ENCODE measurements at places on chromosomes 13 and 19.
A peak's percentile ranks its signal among the peaks of the same experiment; 100 is the strongest.

GRCh38 chr19:12205296-12205695, 42.4 kb downstream of the ZNF136 start:
- DNase-seq, result no peak

DNA sequence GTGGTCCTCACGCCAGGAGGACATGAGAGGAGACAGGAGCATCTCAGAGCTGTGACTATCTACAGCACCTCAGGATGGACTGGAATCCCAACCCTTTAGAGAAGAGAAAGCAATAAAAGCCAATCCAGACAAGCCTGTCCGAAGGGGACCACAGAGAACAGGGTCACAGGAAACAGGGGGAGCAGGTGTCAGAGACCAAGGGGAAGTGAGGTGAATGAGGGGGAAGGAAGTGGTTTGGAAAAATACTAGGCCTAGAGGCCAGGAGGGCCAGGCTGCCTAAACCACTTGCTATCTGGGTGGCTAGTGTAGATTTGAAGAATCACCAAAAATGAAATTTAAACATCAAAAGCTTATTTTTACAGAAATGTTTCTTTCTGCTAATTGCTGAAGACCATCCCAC, 16.2 kb downstream of the TMTC4 start:
- no peak for DNase-seq

- DNase-seq, result no peak
Measured at GRCh38 chr13:113369881-113370280, 6.0 kb upstream of the GRTP1 start.

DNA sequence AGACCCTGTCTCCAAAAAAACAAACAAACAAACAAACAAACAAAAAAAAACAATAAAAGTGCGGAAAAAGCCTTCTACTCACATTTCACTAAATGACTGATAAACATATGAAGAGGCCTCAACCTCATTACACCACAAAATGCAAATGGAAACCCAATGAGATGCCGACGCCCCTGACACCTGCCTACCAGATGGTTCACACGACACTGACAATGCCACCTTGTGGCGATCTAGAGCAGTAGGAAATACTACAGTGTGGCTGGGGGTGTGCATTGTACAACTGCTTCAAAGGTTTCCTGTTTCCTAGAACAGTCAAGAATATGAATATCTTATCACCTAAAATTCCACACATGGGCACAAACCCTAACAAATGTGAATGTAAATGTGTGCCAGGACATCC, 14.0 kb downstream of the SCGB2B2 start:
- no peak for DNase-seq

DNA sequence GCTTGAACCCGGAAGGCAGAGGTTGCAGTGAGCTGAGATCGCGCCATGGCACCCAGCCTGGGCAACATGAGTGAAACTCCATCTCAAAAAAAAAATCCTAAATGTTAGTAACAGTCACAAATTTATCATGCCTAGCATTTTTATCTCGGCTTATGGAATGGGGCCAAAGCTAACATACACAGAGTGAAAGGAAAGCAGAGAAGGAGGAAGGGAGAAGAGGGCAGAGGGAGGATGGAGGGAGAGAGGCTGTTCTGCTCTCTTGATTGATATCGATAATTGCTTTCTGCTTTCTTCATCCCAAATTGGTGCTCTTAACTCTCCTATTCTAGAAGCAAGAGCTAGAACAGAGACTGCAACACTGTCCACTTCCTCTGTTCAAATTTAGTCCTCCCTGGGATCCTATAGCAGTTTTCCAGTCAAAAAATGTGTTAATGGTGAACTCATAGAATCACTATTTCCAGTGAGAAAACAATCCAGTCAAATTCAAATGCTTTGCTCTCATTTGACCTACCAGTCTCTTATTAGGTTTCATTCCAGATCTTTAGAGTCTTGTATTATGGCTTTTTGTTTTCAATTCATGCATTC, 15.8 kb upstream of the TUBGCP3 start:
- DNase-seq, result no peak

DNA sequence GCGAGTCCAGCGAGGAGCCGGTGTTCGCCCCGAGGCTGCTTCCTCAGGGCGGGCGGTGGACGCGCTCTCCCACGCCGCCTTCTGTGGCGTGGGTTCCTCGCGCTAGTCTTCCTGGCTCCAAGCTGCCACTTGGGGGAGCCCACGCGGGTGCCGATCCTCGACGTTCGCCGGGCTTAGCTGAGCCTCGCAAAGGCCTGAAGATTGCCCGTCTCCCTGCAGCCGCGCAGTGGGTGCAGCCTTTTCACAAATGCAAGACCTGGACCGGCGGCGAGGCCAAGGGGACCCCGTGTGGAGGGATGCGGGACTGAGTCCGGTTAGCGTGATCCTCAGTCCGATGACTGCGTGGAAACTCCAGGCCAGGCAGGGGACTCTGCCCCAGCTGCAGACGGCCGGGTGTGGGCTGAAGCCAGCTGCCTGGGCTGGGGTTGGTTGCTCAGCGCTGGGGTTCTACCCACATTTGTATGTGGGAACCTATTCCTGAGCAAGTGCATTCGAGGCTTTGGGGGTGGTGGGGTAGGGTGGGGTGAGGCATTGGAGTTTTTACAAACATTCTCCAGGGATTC, 16.6 kb upstream of the LRP3 start:
- peak; percentile 68 for DNase-seq

- DNase-seq, result no peak
Measured at GRCh38 chr19:33191501-33191900, 2.6 kb upstream of the LRP3 start.

DNA sequence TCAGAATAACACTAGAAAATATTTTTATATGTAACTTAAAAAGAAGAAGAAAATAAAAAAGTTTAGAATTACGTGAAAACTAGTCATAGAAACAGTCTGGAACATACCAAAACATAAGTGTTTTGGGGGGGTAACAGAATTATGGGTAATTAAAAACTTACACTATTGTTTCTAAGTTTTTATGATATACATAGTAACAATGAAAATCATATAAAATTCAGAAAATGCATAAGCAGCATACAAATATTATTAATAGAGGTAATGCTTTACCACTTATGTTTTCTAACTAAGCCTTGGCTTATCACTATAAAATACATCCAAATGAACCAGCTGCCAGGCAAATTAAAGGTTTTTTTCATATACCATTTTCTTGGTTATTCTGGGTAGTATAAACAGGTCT, 14.9 kb downstream of the ESD start:
- no peak for DNase-seq

DNA sequence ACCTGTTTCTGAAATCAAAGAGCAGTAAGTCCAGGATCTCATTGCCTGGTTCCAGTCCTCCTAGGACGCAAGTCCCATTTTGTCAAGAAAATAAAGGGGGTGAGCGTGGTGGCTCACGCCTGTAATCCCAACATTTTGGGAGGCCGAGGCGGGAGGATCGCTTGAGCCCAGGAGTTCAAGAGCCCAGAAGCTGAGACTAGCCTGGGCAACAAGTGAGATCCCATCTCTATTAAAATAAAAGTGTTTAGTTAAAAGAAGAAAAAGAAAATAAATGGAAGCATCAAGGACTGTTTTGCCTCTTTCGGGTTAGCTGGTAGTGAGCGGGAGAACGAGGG, 344 bp upstream of the HAUS5 start:
- DNase-seq, result no peak

GRCh38 chr13:36530050-36530789, 97.9 kb downstream of the CCNA1 start:
- DNase-seq, result no peak

- DNase-seq, result no peak
Measured at GRCh38 chr19:49357186-49357585, 5.0 kb downstream of the TEAD2 start.

GRCh38 chr19:4906963-4907362, 2.3 kb upstream of the UHRF1 start:
- no peak for DNase-seq

- peak; percentile 37 for DNase-seq
Measured at GRCh38 chr19:46413262-46414031, at the start of gene CCDC8. TSS of gene CCDC8 (minus strand) at chr19:46413564. CDS start at chr19:46412810, 754 bp downstream.

DNA sequence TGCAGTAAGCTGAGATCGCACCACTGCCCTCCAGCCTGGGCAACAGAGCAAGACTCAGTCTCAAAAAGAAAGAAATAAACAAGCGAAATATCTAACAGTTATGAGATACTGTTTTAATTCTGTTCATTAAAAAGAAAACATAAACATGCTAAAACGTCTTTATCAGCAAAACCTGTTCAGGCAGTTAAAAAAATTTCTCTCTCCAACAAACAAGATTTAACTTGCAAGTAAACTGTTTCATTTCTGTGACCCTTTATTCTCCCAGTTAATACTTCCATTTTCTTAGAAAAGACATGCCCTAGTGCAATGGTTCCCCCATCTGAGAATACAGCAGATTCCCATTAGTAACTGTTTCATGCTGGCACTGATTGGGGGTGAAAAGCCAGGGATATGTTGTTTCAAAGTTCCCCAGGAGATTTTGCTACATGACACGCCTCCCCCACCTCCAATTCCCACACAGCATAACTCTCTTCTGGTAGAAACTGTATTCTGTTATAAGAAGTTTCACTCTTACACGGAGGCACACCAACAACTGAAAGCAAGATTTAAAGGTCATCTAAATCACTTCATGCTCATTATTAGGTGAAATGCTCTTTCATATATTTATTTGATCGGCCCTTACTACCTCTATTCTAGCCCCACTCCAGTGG, 24.4 kb downstream of the ELF1 start:
- DNase-seq, result no peak

DNA sequence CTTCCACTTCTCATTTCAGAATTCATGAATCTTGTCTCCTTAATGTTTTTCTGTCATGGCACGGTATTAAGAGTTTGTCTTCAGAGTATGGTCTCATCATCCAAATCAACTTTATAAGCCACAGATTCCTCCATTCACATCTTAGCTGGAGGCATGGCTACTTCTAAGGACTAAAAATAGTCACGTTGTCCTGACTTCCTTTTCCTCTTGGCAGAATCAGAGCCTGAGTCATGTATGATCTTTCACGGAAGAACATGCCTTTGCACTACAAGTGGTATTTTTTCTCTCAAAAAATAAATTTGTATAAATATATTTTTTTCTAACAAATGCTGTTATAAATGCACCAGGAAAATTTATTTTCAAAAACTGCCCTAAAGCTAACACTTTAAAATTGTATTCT, 71.4 kb downstream of the ALOX5AP start:
- DNase-seq, result peak; percentile 13

DNA sequence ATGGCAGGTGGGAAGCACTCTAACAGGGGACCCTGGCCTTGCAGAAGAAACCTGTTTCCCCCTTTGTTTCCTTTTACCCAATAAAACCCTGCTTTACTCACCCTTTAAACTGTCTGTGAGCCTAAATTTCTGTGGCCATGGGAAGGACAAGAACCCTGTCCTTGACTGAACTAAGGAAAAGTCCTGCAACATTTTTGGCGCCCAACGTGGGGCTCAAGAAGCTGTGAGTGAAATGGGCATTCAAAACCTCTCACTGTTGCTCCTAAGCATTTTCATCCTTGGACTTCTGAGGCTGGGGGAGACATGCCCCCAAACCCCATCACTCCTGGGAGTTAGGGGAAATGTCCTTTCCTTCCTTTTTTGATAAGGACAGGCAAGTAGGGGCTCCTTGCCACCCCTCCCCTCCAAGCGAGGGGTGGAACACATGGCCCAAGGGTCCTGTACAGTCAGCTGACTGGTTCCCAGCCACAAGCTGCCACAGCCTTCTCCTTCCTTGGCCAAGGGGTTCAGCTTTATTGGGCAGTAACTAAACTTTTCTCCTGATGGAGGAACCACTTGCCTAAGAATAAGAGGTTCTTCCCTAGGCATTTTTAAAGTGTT, 381.6 kb downstream of the KLF5 start:
- DNase-seq, result no peak

Measured in GF-D8 (cell line).